T-helper 17 cell (primary cell): ENCODE measurements at places on chromosomes 12 and 14.

DNA sequence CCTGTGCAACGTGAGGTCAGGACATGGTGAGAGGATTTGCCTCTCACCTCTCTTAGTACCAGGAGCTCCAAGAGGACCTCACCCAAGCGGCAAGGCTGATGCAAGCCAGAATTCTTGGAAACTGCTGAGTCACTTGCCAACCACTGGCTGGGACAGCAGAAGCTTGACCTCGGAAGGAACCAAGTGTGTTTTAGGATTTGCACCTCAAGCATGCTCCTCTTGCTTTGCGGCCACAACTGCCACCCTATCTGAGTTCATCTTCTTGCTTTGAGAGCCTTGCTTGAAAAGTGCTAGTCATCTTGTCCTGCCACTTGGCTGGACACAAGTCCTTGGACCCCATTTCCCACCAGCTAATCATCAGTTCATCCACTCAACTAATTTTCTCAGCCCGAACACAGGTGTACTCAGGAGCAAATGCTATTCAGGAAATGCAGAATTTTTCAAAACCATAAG, 195.8 kb downstream of the SLC25A21 start:
- DNase-seq, result no peak

GRCh38 chr12:26422839-26423398, 227.5 kb downstream of the SSPN start:
- DNase-seq, result no peak

- DNase-seq, result no peak
Observed at GRCh38 chr12:51884676-51885229, 3.1 kb upstream of the ANKRD33 start.

GRCh38 chr12:1471224-1471623, 123.2 kb downstream of the FBXL14 start:
- no peak for DNase-seq

GRCh38 chr12:6249580-6249979, 49.4 kb downstream of the CD9 start:
- no peak for DNase-seq

- DNase-seq, result no peak
Observed at GRCh38 chr12:130665753-130666152, 50.3 kb downstream of the RIMBP2 start.

DNA sequence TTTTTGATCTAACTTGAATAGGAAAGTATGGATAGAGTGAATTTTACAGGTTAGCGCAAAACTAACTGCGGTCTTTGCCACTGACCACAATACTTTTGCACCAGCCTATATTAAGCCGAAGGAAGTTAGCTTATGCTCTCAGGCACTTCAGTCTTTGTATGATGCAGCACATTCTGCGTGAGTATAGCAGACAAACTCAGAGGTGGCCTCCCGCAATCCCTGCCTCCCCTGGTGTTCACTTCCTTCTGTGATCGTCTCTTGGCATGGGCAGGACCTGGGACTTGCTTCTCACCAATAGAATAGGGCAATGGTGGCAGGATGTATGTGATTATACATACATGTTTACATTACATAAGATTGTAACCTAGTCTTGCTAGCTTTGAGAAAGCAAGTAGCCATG, 10.3 kb upstream of the SLC6A13 start:
- DNase-seq, result no peak

DNA sequence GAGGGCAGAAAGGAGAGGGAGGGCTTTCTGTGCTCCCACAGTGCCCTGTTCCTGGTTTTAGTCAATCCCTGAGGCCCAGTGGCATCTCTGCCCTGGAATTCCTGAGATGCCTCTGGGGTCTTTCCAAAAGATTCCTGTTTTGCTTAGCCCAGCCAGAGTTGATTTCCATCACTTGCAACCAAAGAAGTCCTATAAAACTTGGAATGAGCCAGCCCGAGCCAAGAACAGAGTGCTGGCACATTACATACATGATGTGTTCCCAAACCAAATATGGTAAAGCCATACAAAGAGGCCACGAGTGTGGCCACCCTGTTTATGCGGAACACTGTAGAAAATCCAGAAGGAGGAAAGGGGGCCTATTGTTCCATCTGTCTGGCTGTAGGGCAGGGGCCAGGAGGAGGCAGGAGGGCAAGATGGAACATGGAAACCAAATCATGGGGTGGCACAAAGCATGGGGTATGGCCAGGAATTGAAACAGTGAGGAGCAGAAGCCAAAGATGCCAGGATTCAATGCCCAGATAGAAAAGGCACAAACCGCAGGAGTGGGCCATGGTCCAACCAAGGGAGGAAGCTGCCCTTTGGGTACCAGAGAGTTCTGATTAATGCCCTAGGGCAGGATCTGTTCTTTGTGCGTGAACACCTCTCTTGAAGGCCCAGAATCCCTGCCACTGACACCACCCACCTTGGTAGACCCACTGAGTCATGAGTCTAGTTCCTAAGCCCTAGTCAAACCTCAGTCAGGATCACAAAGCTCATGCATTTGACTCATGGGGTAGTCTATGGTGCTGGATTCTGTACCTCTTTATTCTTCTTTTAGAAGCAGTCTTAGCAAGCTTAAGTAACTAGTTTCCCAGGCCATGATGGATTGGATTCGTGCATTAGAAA, 75.2 kb downstream of the LRRC74A start:
- DNase-seq, result no peak

- DNase-seq, result no peak
Observed at GRCh38 chr12:98587084-98587483, 6.4 kb upstream of the SLC25A3 start.

DNA sequence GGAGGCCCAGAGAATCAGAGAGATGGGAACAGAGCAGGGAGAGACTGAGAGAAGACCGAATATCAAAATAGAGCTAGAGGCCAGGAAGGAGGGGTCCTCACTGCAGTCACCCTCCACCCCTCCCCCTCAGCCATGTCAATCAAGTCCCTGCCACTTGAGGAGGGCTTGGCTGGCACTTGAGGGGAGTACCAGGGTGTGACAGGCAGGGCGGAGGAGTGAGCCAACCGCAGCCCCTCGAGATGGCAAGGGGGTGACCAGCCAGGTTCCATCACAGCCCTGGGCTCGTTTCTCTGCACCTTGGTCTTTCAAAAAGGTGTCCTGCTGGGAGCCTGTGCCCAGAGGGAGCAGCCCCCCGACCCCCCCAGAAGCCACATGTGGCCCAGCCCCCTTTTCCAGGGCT, 4.2 kb downstream of the AQP5 start:
- no peak for DNase-seq

DNA sequence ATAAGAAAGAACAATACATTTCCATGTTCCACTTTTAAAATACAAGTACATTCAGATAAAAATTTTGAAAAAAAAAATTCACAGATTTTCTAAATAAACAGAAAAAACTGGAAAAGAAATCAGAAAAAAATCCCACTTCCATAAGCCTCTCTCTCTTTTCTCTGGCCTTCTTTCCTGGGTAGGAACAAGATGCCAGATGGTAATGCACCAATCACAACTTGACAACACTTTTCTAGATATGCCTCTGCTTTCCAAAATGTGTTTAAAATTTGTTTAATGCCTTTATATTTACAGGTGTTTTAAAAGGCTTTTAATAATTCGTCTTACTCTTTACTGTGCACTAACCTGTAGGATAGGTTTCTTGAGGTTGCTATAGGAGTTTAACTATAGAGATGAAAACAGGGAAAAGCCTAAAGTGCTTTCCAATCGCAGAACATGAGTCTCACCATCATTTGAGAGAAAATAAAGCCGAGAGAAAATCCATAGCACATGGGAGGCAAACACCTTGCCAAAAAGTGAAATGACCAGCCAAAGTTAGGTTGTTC, 74.2 kb downstream of the TMTC1 start:
- DNase-seq, result no peak

- no peak for DNase-seq
Observed at GRCh38 chr12:55723516-55724225, 3.5 kb downstream of the RDH5 start.

DNA sequence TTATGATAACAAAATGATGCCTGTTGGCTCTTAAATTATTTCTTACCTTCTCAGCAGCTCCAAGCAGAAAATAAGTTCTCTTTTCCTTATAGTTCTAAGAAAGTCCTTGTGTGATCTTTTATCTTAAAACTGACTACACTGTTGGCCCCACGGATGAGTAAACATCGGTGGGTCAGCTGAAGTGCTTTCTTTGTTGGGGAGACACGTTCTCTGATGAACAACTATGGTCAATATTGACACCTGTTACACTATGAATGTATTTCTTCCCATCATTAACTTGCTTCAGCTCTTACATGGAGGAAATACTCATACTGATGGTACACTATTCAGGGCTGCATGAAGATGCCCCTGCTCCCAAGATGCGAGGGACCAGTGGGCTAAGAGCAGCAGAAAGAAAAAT, 110.8 kb upstream of the EEA1 start:
- DNase-seq, result no peak
